ENCODE measurements at places on chromosomes 2 and 18.

- no peak for DNase-seq
Measured at GRCh38 chr2:100426384-100426720, 8.9 kb upstream of the CHST10 start.

- DNase-seq: no peak
Measured at GRCh38 chr2:6498841-6499240, 366.9 kb downstream of the CMPK2 start.

GRCh38 chr2:102301867-102302362 lies 9.4 kb upstream of the IL1RL1 start:
- no peak for DNase-seq

DNA sequence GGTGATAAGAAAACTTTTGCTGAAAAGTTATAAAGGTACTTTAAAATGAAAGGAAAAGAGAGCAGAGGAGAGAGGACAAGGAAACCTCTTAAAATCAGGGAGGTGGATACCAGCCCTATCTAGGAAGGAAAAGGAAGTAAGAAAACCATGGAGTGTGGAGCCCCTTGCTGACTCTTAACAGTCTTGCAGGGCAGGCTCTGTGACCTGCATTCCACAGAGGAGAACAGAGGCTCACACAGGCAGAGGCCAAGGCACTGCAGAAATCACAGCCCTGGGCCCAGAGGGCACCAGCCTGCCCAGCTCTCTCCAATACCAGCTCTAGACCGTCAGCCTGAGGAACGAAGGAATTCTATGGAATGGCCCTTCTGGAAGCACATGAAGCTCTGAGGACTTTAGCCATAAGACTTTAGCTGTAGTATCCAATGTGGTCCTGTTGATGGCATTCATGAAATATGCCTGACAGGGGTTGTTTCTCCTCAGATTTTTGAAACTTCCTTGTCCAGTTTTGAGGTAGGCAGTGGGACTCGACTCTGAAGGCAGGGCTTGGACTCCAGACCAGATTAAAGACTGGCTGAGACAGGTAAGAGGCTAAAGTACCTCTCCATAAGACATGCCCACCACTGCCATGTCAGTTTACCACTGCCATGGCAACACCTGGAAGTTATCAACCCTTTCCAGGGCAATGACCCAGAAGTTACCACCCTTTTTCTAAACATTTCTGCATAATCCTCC lies 216.3 kb downstream of the ANAPC1 start:
- no peak for DNase-seq

GRCh38 chr2:16774980-16775898 lies 109.6 kb upstream of the CYRIA start:
- no peak for DNase-seq

GRCh38 chr2:36737131-36737750 lies 40.7 kb downstream of the VIT start:
- no peak for DNase-seq

- no peak for DNase-seq
Measured at GRCh38 chr18:11873670-11874340, 22.6 kb downstream of the CHMP1B start.

GRCh38 chr18:48918660-48919456 lies 31.9 kb downstream of the SMAD7 start:
- no peak for DNase-seq

Data from NCI-H1105 (cell line).